ENCODE measurements at places on chromosomes 7 and 10. TPM values are rescaled to one million over a fixed set of nuclear protein-coding genes. Genes with fewer than 3 reads are reported as not detected.
A peak's percentile ranks its signal among the peaks of the same experiment; 100 is the strongest.

DNA sequence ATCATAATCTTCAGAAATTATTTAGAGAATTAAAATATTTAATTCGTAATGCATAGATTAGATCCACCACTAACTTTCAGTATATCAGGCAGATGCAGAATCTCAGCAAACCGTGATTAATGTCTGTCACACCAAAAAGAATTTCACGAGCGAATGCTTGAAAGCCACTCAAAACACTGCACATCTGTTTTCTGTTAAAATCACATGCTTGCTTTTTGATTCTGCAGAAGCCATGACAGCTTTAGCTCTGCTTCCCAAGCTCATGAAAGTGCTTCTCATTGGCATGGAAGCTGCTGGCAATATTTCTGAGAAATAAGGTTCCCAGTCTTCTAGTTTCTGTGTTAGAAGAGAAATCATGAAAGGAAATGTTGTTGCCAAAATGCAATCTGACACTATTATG is 837.8 kb upstream of the LRRN3 start:
- ATAC-seq: no peak

DNA sequence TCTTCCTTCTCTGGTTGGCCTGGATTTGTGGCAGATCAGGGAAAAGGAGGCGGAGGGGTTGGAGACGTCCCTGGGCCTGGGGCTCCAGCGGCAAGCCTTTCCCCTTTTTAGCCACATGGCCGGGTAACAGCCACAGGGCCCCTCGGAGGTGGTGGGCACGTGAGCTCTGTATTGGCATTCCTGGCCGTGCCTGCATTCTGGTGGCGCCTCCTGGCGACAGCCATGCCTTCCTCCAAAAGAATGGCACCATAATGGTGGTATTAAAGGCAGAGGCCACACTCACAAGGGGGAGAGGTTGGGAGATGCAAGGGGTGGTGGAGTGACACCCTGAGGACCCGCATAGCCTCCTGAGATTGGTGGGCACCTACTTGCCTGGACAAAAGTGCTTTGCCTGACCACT is 3.0 kb upstream of the AQP1 start:
- ATAC-seq: no peak

GRCh38 chr7:43204081-43204480 is 91.6 kb downstream of the HECW1 start:
- ATAC-seq: no peak

- peak; percentile 85 for ATAC-seq
Observed at GRCh38 chr10:100043796-100044195, 34.0 kb upstream of the DNMBP start.

The MINDY4 gene
- total RNA-seq: 5.6 TPM

The ANKRD7 gene
- not detected for total RNA-seq

The DPP6 gene
- 23.0 TPM for total RNA-seq

DNA sequence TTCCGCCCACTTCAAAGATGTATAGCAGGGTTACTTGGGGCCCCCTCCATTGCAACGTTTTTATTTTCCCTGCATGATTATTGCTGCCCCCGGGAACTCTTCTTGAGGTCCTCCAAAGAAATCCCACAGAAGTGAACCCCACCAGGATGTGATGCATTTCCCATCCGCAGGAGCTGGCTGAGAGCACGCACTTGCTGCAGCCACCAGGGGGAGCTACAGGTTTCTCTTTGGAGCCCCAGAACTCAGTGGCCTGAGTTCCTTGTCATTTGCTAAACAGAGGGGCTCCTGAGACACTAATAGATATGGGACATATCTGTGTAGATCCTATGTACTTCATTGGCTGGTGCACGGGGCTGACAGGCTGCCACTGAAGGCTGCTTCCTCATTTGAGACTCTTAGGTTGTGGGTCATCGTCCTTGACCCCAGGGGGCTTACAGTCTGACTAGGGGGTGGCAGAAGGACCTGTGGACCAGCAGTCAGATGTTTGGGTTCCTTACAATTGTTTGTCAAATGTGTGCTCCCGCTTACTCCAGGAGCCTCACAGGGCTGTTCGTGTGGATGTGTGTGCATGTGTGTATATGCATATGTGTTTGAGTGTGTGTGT is 52.3 kb upstream of the ENO4 start:
- peak; percentile 50 for ATAC-seq

DNA sequence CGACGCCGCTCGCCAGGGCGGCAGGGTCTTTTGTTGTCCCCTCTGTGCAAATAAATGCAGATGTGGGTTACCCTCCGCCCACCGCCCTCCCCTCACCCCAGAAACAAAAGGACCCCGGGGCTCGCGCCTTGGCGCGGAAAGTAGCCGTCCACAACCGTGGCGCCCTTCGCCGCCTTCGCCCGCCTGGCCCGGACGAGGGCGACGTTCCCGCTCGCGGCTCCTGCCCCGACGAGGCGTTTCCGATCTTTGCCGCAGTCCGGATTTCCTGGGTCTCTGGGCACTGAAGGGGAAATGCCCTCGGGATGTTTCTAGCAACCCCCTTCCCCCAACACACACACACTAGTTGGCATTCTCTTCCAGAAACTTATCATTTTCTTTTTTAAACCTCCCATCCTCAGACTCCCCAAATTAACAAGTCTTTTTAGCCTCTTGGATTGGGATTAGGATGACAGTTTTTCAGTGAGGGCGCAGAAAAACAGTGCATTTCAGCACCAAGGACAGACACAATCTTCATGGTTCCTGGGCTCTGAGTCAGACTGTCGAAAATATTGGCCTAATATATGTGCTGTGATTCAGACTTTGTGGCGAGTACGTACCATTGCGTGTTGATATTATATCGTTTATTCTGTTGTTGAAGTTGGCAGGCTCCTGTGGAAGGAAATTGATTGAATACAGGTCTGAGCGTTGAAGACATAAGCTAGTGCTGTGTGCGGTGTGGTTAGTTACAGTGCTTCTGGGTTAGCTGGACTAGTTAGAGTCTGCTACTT is 771 bp downstream of the PHYHIPL start:
- ATAC-seq: no peak

DNA sequence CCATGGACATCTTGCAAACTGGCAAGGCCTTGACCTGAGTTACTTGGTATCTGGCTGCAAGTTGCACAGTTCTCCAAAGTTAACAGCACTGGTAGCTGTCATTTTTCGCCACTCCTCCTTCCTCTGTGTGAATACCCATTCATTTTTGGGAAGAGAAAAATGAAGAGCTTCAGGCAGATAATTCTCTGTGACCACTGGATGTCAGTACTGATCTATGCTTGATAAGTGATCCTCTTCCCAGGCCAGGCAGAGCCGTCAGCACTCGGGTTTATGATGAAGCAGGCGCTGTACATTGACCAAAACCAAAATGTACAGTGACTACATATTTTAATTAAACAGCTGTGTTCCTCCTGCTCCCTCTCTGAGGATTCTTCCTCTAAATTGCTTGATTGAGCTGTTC is 55.9 kb upstream of the PDZD8 start:
- ATAC-seq: no peak

DNA sequence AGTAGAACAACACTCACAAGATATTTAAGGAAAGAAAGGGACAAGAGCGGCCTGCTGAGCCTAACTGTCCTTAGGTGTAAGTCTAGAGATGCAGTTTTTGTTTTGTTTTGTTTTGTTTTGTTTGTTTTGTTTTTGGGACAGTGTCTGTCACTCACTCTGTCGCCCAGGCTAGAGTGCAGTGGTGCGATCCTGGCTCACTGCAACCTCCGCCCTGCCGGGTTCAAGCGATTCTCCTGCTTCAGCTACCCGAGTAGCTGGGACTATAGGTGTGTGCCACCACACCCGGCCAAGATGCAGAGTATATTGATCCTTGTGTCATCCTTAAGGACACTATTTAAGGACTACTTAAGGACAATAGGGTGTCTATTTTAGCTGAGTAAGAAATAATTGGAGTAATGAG is 84.1 kb upstream of the PARD3 start:
- no peak for ATAC-seq

The CHRM2 gene
- 51.7 TPM for total RNA-seq

DNA sequence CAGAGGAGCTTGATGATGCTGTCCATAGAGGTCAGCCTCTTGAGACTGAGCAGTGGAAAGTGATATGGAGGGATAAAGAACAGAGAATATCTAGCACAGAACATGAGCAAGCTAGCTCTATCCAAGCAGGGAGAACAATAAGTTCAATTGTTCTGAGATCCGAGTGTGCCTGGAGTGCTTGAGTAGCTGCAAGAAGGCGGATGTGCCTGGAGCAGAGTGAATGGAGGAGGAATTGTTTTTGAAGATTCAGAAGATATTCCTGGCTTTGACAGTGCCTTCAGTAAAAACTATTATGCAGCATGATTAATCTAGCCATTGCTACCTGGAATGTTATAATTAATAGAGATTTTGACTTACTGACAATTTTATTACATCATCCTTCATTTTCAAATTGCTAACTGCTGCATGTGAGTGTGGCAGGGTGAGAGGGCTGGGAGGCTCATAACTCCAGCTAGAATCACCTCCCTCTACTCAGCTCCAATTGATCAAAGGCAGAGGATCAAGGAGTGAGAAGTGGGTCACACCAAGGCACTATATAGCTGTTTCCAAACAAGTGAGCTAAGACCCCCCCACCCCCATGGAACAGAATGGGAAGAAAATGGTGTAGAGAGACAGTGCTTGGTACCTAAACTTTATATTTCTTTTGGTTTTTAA is 302.8 kb downstream of the ADRA2A start:
- no peak for ATAC-seq

GRCh38 chr7:116232350-116232749 is 22.0 kb downstream of the TES start:
- no peak for ATAC-seq

The CEP55 gene
- total RNA-seq: 0.35 TPM

DNA sequence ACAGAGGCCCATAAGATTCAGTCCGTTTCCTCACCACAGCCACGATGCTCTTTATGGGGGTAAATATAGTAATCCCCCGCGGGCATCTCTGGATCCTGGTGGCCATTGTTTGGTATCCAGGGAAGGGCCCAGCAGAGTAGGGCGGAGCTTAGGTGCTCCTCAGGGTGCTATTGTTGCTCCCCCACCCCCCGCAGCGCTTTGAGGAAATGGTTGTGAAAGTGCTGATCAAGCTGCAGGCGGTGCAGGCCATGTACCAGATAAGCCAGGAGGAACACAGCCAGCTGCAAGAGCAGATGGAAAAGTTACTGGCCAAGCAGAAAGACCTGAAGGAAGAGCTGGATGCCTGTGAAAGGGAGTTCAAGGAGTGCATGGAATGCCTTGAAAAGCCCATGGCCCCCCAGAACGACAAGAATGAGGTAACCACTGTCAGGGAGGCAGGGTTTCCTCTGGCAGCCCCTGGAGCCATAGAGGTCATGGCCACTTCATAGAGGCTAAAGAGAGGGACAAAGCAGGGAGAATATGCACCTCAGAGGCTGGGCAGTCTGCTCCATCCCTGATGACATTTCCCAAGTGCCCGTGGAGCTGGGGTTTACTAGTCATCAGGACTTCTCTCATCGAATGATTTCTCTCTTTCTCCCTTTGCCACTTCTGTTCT is 17.6 kb upstream of the FLNC start:
- ATAC-seq: peak; percentile 43

The UNCX gene
- not detected for total RNA-seq

DNA sequence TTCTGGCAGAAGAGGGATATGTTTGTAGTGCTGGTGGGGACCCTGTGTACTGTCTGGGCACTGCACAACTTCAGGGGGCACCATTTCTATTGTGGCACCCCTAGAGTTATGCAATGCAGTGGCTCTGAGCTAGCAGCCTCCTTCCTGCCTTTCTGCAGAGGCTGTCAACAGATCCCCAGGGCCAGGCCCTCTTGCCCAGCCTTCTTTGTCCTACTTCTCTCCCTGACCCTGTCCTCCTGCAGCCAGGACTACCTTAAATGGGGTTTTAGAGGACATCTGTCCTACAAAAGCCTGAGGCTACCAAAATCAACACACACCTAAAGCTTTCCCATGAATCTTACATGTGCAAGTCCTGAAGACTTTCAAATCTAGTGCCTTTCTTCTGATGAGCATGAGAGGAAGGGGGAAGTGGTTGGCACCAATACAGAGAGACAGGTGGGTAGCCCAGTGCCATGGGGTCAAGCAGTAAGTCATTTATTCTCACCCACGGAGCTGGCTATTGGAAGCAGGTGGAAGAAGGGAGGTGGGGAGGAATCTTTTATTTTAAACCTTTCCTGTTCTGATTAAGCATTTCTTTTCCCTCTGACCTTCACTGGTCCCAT is 2.4 kb downstream of the SPOCK2 start:
- no peak for ATAC-seq

The WDR86 gene
- 2.6 TPM for total RNA-seq

Measured in gastroesophageal sphincter (tissue), 4 donors.